ENCODE measurements at places on chromosomes 4 and X.

GRCh38 chr4:69888336-69888735 lies 28.4 kb upstream of the SULT1E1 start:
- DNase-seq = no peak

DNA sequence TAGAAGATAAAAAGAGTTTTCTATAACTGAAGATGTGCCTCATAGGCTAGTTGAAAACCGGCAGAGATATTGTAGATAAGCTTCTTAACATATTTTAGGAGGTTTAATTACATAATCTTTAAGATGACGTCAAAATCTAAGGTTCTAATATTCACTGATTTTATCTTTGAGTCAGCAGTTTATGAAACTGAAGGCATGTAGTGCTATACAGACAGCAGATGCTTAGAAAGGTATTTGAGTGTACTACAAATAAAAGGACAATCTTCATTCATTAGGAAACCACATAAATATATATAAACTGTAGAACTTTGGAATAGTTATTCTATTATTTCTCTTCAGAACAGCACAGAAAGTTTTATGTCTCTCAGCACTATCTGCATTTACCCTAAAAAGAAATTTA lies 504.8 kb downstream of the IL15 start:
- no peak for DNase-seq

DNA sequence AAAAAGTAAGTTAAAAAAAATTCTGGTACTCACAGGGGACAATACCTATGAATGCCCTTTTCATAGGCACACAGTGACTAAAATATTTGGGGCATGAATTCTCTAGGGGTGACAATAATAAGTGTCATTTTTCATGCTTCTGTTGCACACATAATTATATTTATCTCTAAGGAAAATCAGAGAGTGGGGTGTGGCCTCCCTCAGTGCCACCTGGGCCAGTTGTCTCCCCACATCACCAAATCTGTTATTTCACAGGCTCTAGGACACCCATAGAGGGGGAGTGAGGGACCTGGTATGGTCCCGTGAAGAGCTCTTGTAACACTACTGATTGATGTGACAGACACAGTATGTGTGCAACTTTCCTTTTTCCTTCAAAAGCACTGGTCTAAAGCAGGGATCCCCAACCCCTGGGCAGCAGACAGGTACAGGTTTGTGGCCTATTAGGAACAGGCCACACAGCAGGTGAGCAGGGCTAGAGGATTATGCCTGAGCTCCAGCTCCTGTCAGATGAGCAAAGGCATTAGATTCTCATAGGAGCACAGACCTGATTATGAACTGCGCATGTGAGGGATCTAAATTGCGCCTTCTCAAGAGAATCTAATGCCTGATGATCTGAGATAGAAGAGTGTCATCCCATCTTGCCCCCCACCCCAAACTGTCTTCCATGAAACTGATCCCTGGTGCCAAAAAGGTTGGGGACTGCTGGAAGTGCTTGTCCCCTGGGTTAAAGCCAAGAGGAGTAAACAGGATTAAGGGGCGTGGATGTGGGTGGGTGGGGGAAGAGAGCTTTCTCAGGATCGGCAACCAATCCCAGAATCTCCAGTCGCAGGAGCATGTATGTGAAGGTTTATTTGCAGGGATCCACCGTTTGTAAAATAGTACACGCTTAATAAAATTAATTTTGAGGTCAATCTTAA lies 856 bp downstream of the SLC9B1 start:
- DNase-seq = no peak

DNA sequence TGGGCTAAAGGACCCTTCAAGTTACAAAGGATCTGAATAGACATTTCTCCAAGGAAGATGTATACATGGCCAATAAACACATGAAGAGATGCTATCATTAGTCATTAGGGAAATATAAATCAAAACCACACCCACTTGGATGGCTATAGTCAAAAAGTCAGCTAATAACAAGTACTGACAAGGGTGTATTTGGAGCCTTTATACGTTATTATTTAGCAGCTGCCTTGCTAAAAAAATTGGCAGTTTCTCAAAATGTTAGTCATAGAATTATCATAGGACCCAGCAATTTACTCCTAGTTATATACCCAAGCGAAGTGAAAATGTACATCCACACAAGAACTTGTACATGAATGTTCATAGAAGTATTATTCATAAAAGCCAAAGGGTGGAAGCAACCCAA lies 112.7 kb upstream of the DUSP21 start:
- no peak for DNase-seq

- DNase-seq = no peak
Observed at GRCh38 chr4:147916351-147916750, 184.5 kb downstream of the ARHGAP10 start.

- DNase-seq = no peak
Observed at GRCh38 chrX:152635941-152636340, 1.8 kb upstream of the GABRQ start.

DNA sequence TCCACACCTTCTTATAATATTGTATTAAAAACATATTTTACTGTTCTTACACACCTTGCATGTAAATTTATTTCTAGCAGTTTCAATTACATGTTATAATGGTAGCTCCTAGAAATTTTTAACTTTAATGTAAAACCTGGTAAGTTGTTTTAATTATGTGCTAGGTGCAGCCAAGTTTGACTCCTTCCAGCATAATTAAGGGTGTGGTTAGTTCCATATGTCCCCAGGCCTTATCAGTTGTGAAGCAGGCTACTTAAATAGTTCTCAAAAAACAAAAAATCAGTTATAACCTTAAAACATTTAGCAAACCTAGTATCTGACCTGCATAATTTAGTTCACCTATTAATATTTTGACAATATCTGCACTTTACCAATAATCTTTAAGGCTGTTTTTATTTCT lies 26.9 kb upstream of the PASD1 start:
- no peak for DNase-seq

DNA sequence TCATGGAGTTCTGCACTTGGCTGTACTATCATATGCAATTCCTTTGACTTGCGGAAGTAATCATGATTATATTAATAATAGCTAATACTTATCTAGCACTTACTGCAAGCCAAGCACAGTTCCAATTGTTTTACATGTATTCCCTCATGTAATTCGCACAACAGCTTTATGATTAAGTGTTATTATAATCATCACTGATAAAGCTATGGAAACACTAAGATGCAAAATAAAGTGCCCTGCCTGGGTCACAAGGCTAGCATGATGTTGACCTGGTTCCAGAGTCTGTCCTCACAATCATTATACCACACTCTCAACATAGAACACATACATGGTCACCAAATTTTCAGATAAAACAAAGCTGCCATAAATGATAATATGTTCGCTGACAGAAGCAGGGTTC lies 234.6 kb downstream of the FMR1NB start:
- DNase-seq = no peak

GRCh38 chrX:154819771-154820341 lies 14.6 kb upstream of the MPP1 start:
- DNase-seq = no peak

GRCh38 chr4:24887881-24888430 lies 24.9 kb downstream of the CCDC149 start:
- DNase-seq = no peak

DNA sequence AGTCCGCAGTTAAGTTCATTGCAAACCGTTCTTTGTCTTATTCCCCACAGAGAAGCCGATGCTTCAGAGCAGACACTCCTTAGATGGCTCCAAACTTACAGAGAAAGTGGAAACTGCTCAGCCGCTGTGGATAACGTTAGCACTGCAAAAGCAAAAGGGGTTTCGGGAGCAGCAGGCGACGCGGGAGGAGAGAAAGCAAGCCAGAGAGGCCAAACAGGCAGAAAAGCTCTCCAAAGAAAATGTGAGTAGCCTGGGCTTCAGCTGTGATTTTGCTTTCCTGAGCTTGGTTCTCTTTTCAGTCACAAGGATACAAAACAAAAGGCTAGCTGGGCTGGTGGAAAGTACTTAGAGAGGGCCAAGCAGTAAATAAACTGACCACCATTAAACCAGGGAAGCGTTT lies 64.0 kb downstream of the AASDH start:
- peak; percentile 32 for DNase-seq

GRCh38 chr4:1604181-1604705 lies 79.9 kb downstream of the FAM53A start:
- no peak for DNase-seq

GRCh38 chr4:40587826-40588225 lies 41.8 kb downstream of the RBM47 start:
- DNase-seq = no peak

DNA sequence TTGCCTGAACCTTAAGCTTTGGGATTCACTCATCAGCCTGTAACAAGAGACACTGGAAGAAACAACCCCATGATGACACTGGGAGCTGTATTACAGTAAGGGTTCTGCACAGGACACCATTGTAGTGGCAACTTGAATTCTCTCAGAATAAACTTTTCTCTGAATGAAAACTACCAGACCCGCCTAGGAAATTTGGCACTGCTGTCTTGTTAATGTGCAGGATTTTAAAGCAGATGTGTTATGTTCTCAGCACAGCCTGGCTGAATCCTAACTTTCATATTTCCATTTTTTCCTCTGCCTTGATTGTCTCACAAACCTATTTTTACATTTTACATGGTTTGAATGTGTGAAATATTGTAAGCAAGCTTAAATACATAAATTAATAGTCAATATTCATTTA lies 253.6 kb downstream of the UNC5C start:
- no peak for DNase-seq

DNA sequence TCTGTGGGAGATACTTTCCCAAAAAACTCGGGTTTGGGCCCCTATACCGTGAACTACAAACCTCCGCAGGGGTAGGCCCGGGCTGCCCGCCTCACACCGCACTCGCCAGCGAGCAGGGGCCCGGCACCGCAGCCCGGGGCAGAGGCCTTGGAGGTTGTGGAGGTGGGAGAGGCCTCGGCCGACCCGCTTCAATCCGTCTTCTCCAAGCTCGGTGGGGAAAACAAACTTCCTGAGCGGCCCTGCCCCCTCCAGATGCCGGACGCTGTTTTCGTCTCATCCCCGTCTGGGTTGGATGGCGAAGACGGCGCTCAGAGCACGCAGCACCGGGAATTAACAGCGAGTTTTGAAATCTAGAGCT lies 442 bp upstream of the MCUB start:
- no peak for DNase-seq

DNA sequence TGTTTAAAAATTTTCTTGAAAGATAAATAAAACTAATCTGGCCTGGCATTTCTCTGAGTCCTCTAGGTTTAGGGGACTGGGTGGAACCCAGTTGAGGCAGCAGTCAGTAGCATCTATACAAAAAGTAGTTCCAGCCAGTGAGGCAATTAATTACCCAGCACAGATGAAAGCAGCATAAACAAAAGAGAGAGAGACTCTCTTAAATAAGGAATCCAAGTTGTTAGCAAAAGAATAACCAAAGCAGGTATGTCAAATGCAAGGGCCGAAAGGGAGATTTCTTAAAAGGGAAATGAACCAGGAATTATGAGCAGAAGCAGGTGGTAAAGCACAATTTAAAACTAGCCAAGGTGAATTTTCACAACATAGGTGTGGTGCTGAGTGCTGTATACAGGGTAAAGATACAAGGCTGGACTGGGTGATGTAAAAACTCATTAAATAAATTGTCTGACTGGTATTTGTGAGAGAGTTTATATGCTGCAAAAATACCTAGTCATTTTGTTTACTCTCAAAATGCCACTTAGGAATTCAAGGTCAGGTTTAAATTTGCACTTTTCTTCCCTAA lies 94.6 kb upstream of the GALNT7 start:
- no peak for DNase-seq

- no peak for DNase-seq
Observed at GRCh38 chr4:139189972-139190371, 13.0 kb upstream of the ELF2 start.

DNA sequence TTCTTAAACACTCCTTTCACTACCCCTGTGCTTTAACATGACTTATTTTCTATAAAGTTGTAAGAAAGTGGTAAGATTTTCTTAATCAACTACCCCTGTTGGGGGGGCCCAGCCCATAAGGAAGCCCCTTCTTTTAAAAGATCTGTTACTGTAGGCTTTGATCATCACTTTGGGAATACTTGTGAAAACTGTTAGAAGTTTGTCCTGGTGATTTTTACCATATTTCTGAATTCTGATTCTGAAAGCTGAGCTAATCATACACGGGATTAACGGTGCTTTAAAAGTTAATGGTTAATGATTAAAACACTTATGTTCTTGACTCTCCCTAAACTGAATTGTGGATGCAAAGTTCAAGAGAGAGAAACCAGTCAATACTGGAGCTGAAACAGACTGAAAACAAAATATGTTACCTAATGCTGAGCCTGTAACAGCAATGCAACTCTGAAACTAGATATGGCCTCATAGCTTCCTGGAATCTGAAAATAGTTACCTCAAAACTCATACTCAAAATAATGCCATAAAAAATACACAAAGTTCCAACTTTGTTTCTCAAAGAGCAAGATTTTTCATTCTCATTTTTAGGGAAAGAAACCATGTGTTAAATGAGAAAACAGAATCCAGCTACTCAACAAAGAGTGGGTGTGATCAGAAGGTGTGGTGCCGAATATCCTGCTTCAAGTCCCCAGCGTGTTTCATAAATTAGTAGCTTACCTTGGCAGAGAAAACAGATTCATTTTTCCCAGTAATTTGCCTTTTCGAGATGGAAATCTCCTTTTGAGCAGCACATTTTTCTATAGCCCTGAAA lies 31.6 kb downstream of the ADH7 start:
- no peak for DNase-seq

DNA sequence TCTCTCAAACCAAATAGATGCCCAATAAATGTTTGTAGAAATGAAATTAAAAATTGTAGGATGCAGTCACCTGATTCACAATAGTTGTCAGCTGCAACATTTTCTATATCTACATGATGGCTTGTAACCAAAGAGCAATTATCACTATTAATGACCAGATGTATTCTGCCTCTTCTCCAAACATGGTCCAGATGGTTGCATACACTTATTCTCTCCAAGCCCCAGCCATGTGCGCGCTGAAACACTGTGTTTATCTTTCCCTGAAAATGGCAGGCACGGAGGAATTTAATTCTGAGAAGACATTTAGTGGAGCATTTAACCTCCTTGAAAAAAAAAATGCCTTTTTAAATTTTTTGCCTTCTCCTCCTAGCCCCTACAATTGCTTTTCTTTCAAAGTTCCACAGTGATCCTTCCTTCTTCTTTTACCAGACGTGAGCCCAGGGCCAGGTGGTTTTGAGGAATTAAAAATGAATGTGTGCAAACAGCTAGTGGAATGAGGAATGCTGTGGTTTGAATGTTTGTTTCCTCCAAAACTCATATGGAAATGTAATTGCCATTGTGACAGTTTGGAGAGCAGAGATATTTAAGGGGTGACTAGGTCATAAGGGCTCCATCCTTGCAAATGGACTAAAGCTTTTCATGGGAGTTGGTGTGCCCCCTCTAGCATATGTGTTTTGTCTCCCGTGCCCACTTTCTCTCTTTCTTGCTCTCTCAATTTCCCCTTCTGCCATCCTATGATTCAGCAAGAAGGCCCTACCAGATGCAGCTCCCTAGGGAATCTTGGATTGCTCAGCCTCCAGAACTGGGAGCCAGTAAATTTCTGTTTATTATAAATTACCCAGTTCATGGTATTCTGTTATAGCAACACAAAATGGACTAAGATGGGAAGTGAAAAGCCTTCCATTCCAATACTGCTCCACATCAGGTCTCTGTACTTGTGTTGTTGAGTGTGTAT lies 136.0 kb downstream of the GABRB1 start:
- no peak for DNase-seq

Measured in putamen (tissue), 1 donor.